Stimulated activated CD8-positive, alpha-beta memory T cell treated with anti-CD3 and anti-CD28 coated beads, Interleukin-15, amount 100 ng/mL, for 24 hours (primary cell): ENCODE measurements at places on chromosomes 7 and 10.

DNA sequence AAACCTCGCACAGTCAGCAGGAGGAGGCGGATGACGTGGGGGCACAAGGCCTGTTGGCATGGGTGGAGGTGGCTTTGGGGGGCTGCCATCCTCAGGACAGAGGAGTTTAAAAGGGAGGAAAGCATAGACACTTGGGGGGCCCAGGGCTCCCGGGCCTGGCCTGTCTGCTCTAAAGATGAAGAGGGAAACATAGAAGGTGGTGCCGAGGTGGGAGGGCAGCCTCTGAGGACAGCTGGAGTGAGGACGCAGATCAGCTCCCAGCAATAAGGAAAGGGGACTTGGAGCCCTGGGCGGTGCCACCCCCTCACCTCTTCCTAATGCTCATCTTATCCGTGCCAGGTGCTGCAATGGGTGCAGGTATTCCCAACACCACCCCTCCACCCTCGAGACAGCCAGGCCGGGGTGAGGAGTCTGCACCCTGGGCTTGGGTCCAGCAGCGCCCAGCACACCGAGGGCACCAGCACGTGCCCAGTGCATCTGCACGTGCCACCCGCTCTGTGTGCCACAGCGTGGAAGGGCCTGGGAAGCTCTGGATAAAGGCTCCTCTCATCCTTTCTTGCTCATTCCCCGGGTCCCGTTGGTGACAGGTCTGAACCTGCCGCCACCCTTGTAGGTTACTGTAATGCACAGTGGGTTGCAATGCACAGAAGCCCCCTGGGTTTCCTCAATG, 566.0 kb upstream of the FOXK1 start:
- no peak for DNase-seq

DNA sequence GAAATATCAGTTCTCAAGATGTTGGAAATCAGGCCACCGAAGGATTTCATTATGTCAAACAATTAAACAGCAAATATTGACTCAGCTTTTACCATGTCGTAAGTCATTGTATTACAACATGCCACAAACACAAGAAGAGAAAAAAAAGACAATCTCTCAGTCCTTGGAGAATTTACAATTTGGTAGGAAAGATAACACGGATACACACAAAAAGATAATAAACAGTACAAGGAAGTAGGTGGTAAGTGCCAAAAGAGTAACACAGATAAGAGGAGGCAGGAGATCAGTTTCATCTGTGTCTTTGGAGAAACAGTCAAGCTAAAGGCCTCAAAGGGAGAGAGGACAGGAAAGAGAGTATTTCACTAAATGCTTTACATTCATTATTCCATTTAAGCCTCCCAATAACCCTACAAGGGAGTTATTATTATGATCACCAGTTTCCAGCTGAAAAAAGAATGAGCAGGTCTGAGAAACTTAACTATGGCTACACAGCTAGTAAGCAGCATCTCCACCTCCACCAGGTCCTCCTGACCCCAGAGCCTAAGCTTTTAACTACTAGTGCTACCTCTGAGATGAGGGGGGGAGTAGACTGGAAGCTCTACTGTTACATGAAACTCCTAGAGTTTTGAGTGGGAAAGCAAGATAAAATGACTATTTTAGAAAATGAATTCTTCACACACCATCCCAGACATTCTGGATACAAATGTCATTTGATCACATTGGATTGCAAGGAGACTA, 13.9 kb upstream of the DNAJC1 start:
- no peak for DNase-seq

- no peak for DNase-seq
Measured at GRCh38 chr10:125689955-125690569, 7.1 kb upstream of the TEX36 start.

GRCh38 chr7:39691821-39692220, 68.4 kb downstream of the RALA start:
- DNase-seq: no peak

DNA sequence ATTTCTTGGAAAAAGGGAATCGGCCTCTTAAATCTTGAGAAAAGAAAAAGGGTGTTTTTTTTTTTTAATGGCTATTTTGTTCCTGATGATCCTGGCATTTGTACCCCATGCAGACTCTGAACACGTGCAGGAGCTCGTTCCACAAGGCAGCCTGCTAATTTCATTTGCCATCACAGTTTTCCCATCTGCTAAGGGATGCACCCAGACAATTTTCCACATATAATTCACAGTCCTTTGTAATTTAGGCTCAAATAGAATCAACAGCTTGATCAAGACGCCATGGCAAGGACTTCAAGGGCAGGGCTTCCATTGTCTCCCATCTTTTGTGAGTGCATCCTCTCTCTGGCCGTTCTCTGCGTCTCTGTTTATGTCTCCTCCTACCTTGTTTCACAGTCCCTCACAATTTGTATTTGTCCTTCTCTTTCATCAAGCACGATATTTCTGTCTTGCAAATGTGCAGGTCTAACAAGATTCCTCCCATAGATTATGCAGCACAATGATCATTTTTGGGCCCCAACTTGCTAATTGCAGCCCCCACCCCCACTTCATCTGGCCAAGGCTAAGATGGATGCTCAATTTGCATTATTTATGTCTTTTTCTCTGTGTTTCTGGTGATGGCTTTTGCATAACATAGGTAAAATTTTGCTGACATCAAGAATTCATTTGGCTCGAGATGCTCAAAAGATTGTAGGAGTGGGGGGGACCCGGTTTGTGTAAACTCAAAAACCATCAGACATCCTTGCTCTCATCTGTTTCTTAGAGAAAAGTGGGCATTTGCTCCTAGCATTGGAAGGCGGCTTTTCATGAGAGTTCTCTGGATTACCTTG, 356.0 kb upstream of the NPVF start:
- DNase-seq: no peak

- DNase-seq: no peak
Measured at GRCh38 chr10:122829454-122829853, 16.2 kb downstream of the CUZD1 start.

- no peak for DNase-seq
Measured at GRCh38 chr10:95517536-95518454, 43.4 kb downstream of the SORBS1 start.

DNA sequence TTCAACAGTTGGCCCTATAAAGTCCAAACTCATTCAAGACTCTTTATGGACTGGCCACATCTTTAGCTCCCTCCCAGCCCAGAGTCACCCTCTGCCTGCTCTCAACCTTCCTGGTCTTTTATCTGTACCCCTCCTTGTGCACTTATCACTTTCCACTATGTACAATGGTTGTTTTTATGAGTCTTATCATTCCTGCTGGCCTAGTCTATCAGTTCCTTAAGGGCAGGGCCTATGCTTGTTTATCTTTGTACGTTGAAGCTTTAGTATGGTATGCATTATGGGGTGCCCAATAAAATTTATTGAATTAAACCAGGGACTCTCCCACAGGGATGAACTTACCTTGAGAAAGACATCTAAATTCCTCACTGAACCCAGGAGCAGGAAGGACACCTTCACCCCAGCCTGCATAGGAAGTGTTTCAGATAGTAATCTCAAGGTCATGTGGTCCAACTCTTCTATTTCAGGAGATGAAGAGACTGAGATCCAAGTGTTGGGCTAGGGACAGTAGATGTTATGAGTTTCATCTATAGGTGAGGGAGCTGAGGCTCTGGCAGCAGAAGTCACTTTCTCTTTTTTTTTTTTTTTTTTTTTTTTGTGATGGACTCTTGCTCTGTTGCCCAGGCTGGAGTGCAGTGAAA, 13.3 kb upstream of the PDCD4 start:
- DNase-seq: no peak

DNA sequence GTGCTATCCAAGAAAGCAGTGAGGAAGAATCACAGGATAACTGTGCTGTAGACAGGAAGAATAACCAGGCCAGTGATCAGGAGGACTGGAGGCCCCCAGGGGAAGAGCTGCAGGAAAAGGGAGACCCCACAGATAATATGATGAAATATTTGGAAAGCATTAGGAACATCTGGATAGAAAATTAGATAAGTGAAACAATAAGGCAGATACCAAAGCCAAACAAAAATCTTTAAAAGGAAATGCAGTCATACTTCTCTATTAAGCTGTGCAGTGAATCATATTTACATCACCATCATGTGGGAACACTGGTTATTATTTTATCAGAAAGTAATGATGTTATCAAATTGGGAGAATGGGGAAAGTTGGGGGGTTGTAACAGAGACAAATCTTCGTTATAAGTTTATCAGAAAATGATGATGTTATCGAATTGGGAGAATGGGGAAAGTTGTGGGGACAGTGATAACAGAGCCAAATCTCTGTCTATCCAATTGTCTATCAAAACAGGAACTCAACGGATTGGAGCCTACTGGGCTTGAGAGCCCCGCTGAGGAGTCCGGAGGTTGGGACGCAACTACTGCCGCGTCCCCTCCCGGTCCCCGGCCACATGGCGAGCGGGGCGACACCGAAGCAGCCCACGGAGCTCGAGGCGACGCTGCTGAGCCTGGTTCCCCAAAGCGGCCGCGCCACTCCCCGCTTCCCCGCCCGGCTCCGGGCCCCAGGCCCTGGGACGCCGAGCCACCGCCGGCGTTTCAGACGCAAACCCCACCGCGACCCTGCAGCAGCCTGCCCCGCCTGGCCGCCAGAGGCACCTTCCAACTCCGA, 14.0 kb upstream of the RALA start:
- no peak for DNase-seq

DNA sequence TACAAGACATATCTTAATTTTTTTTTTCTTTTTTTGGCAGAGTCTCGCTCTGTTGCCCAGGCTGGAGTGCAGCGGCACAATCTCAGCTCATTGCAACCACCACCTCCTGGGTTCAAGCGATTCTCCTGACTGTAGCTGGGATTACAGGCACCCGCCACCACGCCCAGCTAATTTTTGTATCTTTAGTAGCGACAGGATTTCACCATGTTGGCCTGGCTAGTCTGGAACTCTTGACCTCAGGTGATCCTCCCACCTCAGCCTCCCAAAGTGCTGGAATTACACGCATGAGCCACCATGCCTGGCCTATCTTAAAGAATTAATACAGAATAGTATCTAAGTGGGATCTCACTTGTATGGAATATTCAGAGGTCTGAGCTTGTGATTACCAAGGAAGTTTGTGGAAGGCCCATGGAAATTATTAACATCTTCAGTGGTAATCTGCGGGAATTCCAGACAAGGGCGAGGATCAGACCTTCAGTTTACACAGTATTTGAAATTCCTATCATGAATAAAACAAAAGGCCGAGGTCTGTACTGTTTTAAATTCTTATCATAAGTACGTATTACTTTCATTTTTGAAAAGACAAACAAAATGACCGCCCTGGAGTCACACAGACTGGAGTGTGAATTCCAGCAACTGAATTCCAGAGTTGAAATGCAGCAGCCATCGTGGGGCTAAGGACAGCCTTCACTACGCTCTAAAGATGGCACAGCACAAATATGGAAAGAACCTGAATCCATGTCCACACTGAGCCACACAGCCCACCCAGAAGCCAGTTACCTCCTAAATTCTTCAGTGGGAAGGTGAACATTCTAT, 16.7 kb downstream of the GPRIN2 start:
- no peak for DNase-seq

GRCh38 chr7:5528815-5529442, 105.3 kb upstream of the TNRC18 start:
- no peak for DNase-seq

GRCh38 chr7:66529883-66530610, 98.6 kb upstream of the KCTD7 start:
- no peak for DNase-seq

- DNase-seq: no peak
Measured at GRCh38 chr10:26837139-26837538, 23.6 kb downstream of the ABI1 start.

GRCh38 chr7:98826811-98827231, 43.0 kb downstream of the TMEM130 start:
- no peak for DNase-seq

GRCh38 chr10:96325719-96326373, 21.6 kb downstream of the DNTT start:
- no peak for DNase-seq

GRCh38 chr7:133535308-133535707, 282.4 kb downstream of the EXOC4 start:
- DNase-seq: no peak

- no peak for DNase-seq
Measured at GRCh38 chr7:1087952-1088920, at the start of gene GPER1. Gene GPER1, plus strand, starts transcription at chr7:1088113. Its CDS starts 3,616 bp downstream, at chr7:1091729.

DNA sequence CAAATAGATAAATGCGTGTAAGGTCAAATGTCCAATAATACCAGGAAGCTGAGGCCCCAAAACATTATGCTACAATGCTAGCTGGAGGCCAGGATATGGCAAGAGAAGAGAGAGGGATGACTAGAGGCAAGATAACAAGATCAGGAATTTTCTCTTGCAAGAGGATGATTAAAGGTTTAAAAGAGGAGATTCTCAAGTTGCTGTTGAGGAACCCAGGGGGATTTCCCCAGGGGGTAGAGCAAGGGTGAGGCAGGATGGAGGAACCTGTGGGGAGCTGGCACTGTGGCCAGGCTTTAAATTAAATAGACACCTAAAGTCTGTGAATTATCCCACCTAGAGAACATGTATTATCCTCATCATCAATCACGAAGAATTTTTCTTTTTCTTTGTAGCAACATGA, 3.4 kb upstream of the TAS2R60 start:
- no peak for DNase-seq

DNA sequence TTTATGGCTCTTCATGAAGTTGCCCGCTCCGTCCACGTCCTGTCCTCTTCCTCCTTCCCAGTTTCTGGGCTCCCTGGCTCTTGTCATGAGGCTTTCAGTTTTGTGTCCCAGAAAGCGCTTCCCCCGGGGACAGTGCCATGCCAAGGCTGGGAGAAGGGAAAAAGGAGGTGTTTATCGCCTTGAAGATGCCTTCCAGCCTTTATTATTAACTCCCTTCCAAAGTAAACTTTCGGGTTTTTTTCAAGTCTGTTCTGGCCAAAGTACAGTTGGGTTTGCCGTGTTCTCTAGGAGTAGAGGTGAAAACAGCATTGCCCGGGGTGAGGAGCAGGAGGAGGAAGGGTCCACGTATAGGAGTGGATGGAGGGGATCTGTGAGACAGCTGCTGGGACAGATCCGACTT, 117.2 kb downstream of the CUX1 start:
- DNase-seq: no peak

GRCh38 chr7:150875791-150876190, 23.5 kb downstream of the AOC1 start:
- no peak for DNase-seq

DNA sequence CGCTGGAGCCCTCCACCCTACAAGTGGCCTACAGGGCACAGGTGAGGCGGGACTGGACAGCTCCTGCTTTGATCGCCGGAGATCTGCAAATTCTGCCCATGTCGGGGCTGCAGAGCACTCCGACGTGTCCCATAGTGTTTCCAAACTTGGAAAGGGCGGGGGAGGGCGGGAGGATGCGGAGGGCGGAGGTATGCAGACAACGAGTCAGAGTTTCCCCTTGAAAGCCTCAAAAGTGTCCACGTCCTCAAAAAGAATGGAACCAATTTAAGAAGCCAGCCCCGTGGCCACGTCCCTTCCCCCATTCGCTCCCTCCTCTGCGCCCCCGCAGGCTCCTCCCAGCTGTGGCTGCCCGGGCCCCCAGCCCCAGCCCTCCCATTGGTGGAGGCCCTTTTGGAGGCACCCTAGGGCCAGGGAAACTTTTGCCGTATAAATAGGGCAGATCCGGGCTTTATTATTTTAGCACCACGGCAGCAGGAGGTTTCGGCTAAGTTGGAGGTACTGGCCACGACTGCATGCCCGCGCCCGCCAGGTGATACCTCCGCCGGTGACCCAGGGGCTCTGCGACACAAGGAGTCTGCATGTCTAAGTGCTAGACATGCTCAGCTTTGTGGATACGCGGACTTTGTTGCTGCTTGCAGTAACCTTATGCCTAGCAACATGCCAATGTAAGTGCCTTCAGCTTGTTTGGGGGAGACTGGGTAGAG, at the start of gene COL1A2:
Gene COL1A2 (plus strand): TSS at position 459 of the 704 bp plus-strand sequence. CDS start 137 bp downstream, at position 596.
- DNase-seq: no peak

- DNase-seq: no peak
Measured at GRCh38 chr7:16479591-16479990, 14.1 kb upstream of the SOSTDC1 start.

GRCh38 chr7:127588019-127588696, at the start of gene ARF5:
Gene ARF5, plus strand, starts transcription at chr7:127588411. Its CDS starts 88 bp downstream, at chr7:127588499.
- DNase-seq: peak; percentile 78
